ENCODE measurements at places on chromosomes 7 and 10.
A peak's percentile ranks its signal among the peaks of the same experiment; 100 is the strongest.

- DNase-seq, result no peak
These were observed 49.6 kb upstream of the BTRC start for GRCh38 chr10:101304316-101304715.

GRCh38 chr10:109892931-109893330, 30.4 kb downstream of the XPNPEP1 start:
- no peak for DNase-seq

DNA sequence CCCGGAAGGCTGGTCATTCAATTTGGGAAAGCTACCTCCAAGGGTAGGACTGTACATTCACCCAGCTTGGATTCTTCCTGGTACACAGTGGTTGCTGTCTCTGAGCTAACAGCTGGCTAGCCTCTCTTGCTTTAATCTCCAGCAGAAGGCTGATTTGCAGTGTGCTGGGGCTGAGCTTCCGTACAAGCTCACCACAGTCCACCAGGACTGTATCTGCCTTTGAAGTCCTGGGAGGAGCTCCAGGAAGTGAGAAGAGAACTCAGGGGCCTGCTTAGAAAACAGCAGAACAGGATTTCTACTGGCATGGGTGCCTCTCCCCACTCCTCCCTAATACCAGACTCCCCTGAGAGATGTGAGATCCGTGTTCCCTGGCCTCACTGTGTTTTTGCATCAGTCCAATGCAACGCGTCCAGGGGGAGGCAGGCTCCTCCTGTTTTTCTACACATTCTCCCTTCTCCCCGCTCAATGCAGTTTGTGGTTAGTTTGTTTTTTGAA, 6.6 kb downstream of the AFAP1L2 start:
- DNase-seq, result no peak

GRCh38 chr10:93091960-93092359, 18.3 kb downstream of the CYP26A1 start:
- DNase-seq, result no peak

GRCh38 chr10:17029581-17030271, 99.9 kb downstream of the CUBN start:
- DNase-seq, result peak; percentile 14

DNA sequence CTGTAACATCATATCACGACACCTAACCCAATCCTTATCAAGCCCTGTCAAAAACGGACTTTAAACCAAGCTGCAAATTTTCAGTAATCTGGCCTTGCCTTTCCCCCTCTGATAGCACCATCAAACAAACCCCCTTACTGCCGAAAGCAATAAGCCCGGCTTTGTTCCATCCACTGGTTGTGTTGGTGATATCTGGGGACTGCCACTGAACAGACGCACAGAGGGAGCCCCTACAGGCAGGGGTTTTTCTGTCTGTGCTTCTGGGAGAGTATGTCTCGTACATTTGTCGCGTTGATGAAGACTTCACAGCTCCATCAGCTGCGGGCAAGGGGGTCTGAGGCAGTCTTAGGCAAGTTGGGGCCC, 550 bp upstream of the PLAU start:
- no peak for DNase-seq

DNA sequence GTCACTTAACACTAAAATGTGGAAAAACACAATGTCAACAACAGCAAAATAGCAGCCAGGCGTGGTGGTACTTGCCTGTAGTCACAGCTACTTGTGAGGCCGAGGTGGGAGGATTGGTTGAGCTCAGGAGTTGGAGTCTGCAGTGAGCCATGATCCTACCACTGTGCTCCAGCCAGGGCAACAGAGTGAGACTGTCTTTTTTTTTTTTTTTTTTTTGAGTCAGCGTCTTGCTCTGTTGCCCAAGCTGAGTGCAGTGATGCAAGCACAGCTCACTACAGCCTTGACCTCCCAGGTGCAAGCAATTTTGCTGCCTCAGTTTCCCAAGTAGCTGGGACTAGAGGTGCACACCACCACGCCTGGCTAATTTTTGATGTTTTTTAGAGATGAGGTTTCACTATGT, 6.1 kb downstream of the KCTD7 start:
- DNase-seq, result no peak

GRCh38 chr7:36636126-36636525, 88.2 kb downstream of the AOAH start:
- no peak for DNase-seq

- no peak for DNase-seq
These were observed 690.6 kb downstream of the AUTS2 start for GRCh38 chr7:70288781-70289456.

DNA sequence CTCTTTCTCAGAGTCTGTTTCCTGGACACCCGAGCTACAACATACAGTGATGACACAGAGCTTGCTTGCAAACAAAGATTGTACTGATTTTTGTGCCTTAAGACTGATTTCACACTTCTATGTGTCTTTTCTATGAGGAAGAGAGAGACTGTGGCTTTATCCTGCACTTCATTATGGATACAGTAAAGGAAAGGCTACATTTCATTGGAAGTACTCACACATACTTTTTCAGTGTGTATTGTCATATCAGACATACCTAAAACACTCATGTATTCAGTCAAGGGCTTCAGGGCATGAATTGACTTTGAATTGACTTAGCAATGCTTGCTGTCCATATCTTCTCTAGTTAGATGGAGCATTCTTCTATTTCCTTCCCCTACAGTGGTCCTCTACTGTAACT, 135.5 kb upstream of the IMMP2L start:
- no peak for DNase-seq

DNA sequence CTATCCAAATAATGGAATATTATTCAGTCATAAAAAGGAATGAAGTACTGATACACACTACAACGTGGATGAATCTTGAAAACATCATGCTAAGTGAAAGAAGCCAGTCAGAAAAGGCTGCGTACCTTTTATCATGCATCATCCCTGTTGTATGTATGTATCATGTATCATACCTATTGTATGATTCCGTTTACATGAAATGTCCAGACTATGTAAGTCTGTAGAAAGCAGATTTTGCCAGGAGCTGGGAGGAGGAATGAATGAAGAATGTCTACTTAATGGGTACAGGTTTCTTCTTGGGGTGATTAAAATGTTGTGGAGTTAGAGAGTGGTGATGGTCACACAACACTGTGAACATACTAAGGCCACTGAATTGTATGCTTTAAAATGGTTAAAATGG, 135.9 kb upstream of the KLF14 start:
- DNase-seq, result no peak

DNA sequence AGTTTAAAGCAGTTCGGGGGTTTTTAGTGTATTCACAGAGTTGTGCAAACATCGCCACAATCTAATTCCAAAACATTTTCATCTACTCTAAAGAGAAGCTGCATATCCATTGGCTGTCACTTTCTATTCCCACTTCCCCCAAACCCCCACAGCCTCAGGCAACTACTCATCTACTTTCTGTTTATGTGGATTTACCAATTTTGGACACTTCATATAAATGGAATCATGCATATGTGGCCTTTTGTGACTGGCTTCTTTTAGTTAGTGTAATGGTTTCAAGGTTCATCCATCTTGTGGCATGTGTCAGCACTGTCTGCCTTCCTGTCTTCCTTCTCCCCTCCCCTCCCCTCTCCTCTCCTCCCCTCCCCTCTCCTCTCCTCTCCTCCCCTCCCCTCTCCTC, 78.5 kb upstream of the FZD1 start:
- no peak for DNase-seq

DNA sequence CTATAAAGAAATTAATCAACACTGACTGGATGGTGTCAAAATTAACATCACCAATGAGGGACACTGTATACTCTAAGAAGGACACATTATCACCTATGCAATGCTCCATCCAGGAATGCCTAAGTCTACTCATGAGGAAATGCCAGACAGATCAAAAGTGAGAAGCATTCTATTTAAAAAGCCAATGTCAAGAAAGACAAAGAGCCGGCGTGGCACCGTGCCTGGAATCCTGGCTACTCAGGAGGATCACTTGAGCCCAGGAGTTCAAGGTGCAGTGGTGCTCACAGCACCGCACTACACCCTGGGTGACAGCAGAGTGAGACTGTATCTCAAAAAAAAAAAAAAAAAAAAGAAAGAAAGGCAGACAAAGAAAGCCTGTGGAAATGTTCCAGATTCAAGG, 45.5 kb upstream of the ANAPC16 start:
- no peak for DNase-seq

GRCh38 chr7:135571834-135572233, 14.1 kb downstream of the NUP205 start:
- DNase-seq, result no peak

DNA sequence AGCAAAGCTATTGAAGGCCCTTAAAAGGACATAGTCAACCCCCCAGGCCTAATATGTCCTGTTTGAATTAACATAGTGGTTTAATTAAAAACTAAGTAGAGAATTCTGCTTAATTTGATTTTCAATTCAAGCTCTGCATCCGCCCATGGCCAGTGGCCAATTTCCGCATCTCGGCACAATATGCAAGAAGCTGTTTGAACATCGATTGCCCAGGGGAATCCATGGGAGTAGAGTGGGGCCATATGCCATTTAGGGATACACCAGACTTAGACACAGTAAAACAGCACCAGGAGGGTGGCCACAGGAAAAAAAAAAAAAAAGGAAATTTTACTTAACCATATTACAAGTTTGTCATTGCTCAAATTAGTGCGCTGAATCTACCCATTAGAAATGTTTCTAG, 100.4 kb downstream of the LMBR1 start:
- DNase-seq, result no peak

GRCh38 chr7:49718760-49719159, 54.7 kb upstream of the VWC2 start:
- no peak for DNase-seq

DNA sequence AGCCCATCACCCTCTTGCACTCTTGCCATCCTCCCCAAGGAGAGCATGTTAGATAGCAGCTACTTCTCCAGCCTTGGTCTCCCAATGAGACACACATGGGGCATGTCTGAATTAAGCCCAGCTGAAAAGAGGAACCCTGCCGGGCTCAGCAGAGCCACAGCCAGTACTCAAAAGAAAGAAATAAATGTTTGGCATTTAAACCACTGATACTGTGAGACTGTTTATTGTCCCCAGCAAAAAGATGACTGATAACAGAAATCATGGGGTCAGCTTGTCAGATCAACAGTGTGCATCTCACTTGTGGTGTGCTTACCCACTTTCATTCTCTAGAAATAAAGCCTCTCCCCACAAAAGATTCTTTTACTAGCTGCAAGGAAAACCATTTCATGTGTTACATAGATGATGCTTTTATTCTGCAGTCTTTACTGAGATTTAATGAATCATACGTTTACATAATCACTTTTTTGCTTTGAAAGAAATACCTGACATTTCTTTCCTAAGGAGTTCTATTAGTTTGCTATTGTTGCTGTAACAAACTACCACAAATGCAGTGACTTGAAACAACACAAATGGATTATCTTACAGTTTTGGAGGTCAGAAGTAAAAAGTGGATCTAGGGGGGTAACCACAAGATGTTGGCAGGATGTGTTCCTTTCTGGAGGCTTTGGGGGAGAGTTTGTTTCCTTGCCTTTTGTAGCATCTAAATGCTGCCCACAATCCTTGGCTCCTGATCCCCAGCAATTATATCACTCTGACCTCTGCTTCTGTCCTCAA, 20.9 kb downstream of the ANKRD7 start:
- DNase-seq, result no peak

- no peak for DNase-seq
These were observed 269.9 kb upstream of the PITRM1 start for GRCh38 chr10:3442451-3442990.

DNA sequence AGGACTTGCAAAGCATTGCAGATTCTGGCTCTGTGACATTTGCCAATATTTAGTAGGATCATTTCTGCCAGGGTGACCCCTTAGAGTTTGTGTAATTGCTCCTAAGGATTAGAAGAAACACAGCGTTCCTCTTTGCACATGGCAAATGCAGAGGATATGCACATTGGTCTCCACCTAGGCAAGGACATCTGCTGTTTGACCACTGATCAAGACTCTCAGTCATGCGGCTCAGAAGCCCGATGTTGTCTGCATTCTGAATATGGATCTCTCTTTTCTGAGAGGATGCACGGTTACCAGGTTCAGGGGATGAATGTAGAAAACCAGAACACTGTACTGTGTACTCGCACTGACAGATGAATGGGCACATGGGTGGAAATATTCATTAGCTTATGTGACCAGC, 180.6 kb upstream of the AGK start:
- DNase-seq, result no peak

- DNase-seq, result no peak
These were observed 29.0 kb downstream of the MICALL2 start for GRCh38 chr7:1430056-1430845.

DNA sequence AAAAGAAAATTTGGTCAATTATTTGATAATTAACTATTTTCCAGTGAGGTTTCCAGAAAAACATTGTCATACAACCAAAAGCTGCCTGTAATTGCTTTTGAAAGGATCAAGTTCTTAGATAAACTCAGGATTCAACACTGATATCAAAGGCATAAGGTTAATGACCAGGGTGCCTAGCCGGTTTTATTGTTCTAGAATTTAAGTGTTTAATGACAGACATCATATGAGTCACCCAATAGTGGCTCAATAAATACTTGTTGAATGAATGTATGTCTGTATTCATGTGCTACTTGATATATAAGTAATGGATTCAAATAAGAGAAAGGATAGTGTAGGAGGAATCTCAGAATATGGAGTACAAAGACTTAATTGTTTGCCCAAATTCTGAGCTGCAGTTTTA, 196.1 kb upstream of the LRGUK start:
- no peak for DNase-seq

GRCh38 chr7:47322731-47323130, 259.2 kb downstream of the TNS3 start:
- no peak for DNase-seq

- DNase-seq, result no peak
These were observed 36.5 kb downstream of the IL15RA start for GRCh38 chr10:5940807-5941218.

DNA sequence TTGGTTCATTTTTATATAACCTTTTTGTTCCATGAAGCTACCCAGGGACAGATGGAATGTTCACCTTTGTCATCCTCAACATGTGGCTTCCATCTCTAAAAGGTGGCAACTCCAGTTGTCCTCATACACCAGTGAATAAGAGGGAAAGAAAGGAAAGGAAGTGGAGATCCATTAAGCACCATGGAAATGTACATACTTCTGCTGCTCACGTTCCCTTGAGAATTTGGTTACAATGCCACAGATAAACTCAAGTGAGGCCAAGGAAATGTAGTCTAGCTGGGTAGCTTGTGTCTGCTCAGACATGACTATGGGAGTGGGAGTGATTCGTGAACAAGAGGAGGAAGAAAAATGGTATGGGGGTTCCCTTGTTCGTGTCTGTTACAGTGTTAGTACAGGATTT, 237.1 kb upstream of the FAM3C start:
- DNase-seq, result no peak

GRCh38 chr7:47473499-47474210, 108.3 kb downstream of the TNS3 start:
- DNase-seq, result no peak

DNA sequence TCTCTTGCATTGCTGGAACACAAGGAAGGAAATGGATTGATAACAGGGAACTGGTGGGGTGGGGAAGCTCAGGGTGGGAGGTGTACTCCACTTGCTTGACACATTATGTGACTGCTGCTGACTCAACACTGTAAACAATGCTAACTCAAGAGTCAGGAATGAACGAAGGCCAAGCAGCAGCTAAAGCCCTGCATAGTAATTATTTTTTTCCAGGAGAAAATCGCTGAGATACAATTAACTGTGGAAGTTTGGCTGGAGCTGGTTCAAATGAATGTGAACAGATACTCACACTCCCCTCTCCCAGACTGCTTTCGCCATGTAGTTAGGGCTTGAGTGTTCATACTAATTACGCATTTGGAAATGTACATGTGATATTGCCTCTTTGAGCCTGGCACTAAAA, 170.9 kb upstream of the AOAH start:
- no peak for DNase-seq
